Naive thymus-derived CD4-positive, alpha-beta T cell (primary cell): ENCODE measurements at places on chromosomes 6 and 20.

DNA sequence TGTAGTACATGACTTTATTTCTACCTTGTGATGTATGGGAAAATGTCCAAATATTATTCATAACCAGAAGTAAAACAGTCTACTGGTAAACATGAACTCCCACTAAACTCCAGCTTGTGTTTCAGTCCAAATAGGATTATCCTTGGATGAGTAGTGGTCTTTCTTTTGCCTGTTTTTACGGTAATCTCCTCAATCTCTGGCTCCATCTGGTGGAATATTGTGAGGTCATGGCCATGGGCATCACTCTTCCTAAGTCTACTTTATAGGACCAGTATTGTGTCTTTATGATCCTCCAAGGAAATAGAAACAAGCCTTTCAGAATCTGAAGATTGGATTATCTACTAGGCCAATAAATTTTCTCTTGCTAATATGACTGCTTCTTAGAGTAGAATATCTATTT lies 505.0 kb downstream of the BMP2 start:
- DNase-seq: no peak

GRCh38 chr6:151661928-151662327 lies 145.6 kb upstream of the ESR1 start:
- no peak for DNase-seq

GRCh38 chr20:15836634-15837033 lies 736.6 kb downstream of the KIF16B start:
- DNase-seq: no peak

GRCh38 chr6:128156321-128157111 lies 255.7 kb upstream of the THEMIS start:
- DNase-seq: no peak

DNA sequence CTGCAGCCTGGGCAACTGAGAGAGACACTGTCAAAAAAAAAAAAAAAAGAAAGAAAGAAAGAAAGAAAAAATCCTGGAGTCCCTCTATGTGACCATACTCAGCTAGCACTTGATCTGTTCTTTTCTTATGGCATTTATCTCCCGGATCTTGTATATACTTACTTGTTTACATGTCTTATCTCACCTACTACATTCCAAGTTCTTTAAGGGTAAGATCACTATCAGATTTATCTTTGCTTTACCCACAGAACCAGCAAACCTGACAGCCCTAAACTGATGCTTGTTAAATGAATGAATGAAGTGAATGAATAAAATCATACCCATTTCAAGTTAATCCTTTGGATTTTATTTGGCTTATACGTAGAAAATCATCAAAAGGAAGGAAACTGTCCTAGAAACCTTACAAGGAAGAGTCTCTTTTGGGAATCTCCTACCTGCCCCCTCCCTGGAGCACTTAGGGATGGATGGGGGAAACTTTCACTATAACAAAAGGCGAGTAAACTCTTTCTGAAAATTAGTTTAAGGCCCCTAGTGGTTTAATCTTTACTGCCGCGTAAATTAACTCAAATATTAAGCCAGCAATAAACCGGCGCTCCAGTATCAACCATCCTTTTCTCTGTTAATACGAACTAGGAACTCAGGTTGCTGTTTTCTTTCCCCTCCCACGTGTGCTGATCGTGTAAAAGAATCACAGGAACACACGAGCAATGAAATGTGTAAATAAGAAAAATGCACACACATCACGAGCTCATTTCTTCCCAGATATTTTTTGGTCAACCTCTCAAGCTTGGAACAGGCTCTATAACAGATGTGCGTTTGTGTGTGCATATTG lies 1.3 kb upstream of the UTRN start:
- no peak for DNase-seq

GRCh38 chr6:17318435-17319165 lies 37.4 kb downstream of the RBM24 start:
- DNase-seq: no peak

DNA sequence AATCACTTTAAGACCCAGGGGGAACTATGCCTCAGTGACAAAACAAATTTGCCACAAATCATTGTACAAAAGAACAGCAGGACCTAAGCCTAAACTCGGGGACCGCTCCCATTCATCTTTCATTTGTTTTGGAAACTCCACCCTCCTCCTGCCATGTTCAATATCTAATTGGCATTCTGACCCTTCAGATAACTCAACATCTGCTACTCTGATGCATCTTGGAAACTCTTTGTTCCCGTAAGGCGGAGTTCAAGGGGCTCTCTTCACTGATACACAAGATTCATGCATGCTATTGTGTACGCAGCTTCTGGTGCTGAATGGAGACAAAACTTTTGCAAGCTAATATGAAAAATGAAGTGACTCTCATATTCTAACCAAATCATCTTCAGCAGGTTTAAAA lies 187.6 kb downstream of the ZFP64 start:
- DNase-seq: no peak

DNA sequence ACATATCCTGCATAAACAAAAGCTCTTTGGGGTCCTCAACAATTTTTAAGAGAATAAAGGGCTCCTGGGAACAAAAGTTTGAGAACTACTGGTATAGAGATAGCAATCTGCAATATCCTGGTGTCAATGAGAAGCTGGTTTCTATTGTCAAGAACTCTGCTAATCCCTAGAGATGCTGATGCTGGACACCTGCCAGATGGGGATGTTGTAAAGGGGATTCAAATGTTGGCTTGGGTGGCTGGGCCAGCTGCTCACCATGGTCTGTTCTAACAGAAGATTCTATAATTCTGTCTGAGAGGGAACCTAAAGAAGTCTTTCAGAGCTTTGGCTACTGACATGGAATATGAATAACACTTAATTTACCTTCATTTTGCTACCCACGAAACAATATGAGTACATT lies 137.8 kb downstream of the BTBD9 start:
- DNase-seq: no peak

DNA sequence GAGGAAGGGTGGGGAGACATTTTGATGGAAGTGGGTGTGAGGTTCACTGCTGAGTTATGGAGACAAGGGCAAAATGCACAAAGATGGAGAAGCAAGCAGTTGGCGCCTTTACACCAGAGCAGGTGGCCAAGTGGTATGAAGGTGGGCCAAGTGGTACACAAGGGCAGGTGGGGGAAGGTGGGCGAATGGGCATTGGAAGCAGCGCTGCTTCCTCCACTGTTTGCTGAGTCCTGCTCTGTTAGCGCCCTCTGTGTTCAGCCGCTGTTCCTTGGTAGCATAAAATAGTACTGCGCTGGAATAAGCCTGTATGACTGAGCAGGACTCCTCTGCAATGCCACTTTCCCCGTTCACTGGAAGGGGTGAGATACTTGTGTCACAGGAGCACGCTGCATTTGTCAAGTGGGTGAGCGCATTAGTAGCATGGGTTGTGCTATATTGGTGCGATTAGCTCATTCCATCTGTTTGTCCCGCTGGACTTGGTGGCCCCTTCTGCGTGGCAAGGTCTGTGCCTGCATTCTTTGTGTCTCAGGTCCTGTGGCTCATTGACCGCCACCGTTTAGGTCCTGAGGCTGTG lies 116.4 kb downstream of the TOX2 start:
- DNase-seq: no peak

- no peak for DNase-seq
These were observed at the start of gene C6orf118 for GRCh38 chr6:165308926-165309731. Gene C6orf118 (minus strand): TSS chr6:165309605. CDS start chr6:165309586, 19 bp downstream.

- no peak for DNase-seq
These were observed 32.1 kb upstream of the SCP2D1 start for GRCh38 chr20:18781509-18781908.

DNA sequence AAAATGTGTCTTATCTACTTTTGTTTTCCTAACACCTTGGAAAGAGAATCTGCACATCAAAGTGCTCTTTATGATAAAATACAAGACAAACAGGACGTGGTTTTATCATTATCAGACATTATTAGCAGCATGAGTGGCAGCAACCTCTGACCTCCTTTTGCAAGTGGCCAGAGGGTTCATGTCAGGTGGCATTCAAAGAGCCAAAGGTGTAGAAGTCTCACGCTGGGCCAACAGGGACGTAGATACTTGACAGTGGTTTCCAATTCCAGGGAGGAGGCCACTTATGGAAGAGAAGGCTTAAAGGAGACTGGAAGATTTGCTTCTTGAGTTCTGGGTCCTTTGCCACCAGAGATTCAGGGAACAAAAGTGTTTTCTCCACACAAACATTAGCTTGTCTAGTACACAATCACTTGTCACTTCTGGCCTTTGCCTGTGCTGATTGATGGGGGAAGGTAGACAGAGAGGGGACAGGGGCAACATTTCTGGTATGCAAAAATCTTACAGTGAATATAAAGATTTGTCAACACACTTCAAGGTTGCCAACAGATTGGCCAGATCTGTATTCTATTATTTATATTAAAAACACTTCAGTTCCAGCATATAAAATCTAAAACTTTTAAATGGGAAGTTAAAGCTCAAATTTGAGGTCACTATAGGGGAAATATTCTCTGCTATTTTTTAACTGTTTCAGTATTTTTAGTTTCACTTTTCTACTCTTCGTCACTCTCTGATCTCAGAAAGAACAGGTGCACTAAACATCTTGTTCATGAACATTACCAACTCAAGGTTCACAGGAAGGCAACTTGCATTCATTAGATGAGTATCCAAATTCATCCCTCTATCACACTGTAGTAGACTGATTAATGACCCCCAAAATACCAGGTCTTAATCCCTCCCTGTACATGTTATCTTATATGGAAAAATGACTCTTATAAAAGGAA lies 52.1 kb upstream of the FBXO30 start:
- peak; percentile 9 for DNase-seq

GRCh38 chr20:19460386-19460785 lies 247.9 kb downstream of the SLC24A3 start:
- DNase-seq: no peak

DNA sequence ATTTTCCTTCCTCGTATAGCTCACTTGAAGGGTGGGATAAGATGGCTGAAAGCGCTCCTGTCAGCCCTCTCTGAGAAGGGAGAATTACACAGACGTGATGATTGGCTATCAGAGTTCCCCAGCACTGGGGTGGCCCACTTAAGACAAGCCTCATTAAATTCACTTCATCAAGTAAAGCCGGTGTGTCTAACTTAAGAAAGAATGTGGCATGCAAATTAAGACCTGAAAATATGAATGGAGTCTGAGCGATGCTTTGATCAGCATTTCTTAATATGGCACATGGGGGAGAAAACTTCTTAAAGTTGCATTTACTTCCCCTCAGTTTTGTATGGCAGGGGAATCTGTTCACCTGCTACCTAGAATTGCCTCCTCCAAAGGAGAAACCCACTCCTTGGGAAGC lies 369.3 kb downstream of the FARS2 start:
- no peak for DNase-seq

DNA sequence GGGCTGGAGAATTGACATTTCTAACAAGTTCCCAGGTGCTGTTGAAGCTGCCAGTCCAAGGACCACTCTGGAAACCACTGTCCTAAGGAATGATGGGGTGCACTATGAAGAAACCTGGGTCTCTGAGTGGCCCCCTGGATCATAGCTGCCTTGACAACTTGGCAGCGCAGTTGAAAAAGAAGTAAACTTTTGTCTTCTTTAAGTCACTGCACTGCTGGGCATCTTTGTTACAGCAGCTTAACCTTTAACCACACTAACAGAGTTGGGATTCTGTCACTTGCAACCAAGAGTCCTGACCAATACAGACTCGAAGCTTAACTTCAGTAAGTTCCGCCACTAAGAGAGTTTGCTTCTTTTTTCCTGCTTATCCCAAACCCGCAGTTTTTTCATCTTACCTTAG lies 8.5 kb upstream of the KCNK15 start:
- no peak for DNase-seq

- DNase-seq: no peak
These were observed 314.5 kb downstream of the UTRN start for GRCh38 chr6:144599615-144600014.

DNA sequence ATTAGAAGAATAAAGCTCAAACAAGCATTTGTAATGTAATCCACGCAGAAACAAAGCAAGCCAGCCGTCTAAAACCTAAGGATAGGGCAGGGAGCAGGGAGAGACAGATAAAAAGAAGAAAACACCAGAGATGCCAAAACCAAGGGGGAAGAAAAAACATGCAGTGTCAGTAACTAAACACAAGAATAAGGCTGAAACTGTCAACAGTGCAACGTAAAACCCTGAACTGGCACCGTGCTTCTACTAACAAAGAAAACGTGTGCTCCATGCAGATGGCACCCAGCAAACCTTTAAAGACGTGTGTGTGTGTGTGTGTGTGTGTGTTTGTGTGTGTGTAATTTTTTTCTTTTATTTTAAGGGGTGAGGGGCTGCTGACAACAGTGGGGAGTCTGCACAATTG lies 88.4 kb upstream of the TAB2 start:
- no peak for DNase-seq

- no peak for DNase-seq
These were observed 19.5 kb downstream of the RIMS4 start for GRCh38 chr20:44790638-44791393.

DNA sequence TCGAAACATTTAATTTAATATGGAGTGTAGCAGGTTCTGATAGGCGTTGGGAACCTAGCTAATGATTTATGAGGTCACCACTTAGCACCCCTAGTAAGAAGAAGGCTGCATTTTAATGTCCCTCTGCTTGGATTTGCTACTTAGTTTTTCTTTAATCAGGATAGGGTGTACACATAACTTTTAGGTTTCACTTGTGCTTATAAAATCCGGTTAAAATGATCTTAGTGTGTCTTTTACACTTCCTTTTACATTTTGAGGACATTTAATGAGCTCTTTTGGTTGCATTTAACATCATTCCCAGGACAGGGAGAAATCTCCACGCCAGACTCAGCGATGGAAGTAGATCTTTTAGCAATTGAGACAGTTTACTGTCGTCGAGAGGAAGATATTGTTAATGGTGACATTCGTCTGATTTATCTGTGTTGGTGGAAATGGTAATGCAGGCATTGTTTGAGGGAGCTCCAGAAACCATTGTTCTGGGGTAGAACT lies 5.6 kb downstream of the TFAP2A start:
- DNase-seq: no peak
